ENCODE measurements at places on chromosomes 1 and 21.

- no peak for DNase-seq
These were observed 54.6 kb downstream of the RAP1GAP start for GRCh38 chr1:21614419-21615115.

DNA sequence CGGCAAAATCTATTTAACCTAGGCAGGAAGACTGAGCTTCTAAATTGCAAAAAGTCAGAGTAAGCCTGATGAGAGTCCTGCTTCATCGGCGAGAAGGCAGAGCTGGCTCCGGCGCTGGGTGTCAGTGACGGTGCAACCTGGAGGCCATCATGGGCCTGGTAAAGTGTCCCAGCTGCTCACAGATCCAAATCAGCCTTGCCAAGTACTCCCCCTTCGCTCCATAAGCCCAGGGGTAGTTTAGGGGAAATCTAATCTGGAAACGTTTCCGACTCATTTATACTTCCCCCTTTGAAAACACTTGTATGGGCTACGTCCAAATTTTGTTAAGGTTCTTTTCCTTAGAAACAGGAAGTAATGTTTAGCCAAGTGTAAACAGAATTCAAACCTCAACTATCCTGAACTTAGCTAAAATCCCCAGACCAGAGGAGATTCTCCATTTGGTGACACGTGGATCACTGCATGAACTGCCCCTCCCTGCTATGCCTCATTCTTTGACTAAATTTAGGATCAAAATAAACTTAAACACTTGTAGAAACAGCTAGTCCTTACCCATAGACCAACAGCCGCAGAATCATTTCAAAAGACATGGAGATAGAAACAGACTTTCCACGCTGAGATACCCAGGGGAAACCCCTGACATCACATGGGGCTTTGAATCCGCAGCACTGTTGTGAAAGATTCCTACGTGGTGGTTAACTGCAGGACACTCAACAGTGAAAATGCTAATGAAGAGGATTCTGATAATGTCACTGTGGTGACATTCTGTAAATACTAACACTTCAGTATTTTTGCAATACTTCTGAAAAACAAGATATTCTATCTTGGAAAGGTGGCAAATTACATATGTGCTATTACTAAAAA is 172.7 kb downstream of the TGFBR3 start:
- peak; percentile 67 for DNase-seq

DNA sequence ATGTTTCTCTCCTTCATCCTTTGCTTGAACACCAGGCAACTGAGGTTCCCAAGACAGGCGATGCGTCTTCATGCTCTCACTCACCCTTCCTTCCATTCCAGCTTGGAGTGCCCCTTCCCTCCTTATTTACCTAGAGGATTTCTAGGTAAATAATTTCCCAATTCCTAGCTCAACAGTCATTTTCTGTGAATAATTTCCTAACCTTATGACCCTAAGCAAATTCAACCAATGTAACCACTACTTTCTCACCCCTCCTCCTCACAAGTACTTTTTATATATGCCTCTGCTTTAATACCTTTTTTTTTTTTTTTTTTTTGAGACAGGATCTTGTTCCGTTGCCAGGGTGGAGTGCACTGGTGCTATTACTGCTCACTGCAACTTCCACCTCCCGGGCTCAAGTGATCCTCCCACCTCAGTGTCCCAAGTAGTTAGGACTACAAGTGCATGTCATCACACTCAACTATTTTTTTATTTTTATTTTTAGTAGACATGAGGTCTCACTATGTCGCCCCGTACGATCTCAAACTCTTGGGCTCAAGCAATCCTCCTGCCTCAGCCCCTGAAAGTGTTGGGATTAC is 86.7 kb downstream of the USP24 start:
- DNase-seq, result no peak

DNA sequence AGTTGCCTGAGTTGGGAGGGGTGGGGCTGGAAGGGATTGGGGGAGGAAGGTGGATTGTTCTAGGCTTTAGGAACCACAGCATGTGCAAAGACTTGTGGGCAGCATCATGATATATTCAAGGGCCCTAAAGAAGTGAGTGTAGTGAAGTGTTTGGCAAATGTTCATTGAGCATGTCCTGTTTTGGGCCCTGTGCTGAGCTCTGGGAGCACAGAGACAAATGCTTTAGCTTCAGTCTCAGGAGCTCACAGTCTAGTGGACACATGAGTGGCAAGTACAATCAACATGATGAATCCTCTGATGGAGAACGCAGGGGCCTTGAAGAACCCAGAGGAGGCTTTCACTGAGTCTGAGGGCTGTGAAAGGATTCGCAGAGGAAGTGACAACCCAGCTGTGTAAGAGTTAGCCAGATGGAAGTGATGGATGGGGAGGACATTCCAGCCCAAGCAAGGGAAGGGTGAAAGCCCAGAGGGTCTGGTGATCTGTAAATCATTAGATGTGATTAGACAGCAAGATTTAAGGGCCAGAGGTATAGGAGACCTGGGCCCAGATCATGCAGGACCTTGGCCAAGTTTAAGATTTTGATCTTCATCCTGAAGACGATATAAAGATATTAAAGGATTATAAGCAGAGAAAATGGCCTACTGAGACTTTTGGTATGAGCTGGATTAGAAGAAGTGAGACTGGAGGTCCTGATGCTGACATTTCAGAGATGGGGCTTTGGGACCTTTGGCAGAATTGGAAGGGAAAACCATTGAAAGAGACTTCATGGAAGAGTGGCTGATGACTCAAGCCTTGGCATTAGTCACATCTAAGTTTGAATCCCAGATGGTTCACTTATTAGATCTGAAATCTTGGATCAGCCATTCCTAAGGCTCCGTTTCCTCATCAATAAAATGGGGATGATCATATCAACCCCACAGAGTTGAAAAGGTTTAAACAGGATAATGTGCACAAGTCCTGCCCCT is 4.6 kb downstream of the IPO13 start:
- DNase-seq, result no peak

DNA sequence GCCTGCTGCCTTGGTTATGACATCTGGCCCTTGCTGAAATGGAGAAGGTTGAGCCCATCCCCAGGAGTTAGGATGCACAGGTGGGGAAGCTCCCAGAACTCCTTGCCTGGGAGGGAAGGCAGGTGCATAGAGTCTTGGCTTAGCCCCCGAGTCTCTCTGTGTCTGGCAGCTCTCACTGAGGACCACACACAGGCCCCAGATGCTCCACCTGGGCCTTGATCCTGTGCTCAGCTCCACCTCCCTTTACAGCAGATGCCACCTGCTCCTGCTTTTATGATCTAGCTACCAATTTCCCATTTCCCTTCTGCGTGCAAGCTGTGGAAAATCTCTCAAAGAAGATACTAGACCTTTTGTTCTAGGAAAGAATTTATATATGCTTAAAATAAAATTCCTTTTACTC is 28.8 kb upstream of the KCNJ6 start:
- no peak for DNase-seq

GRCh38 chr1:20684651-20685050 is 23.5 kb upstream of the DDOST start:
- no peak for DNase-seq

GRCh38 chr1:87951409-87951808 is 622.7 kb downstream of the LMO4 start:
- DNase-seq, result no peak

DNA sequence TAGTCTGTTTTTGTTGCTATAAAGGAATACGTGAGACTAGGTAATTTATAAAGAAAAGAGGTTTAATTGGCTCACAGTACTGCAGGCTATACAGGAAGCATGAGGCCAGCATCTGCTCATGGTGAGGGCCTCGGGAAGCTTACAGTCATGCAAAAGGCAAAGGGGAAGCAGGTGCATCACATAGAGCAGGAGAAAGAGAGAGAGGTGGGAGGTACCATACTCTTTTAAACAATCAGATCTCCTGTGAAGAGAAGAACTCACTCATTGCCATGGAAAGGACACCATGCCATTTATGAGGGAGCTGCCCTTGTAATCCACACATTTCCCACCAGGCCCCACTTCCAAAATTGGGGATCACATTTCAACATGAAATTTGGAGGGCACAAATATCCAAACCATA is 12.7 kb downstream of the PPP1R12B start:
- DNase-seq, result no peak
